COLO829 (cell line): ENCODE measurements at places on chromosomes 16 and 17.

GRCh38 chr17:59178266-59178985 lies 22.9 kb downstream of the PRR11 start:
- DNase-seq: no peak

- no peak for DNase-seq
Observed at GRCh38 chr16:11479916-11480315, 106.8 kb downstream of the LITAF start.

DNA sequence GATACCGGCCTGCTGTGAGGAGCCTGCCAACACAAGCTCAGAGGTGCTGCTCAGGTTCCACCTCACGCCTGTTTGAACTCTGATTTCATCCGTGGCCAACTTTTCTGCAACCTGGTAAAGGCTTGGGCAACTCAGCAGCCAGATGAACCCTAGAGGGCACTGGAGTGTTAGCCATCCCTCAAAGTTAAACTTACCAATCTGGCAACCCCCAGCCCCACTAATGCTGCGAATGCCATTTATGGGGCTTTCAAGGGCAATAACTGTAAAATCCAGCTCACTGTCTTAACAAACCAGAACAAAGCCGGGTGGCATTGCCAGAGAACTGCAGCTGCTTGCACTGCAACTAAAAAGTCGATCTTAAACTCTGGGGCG lies 105.5 kb downstream of the AXIN2 start:
- DNase-seq: no peak

GRCh38 chr17:38730526-38731379 lies 612 bp downstream of the CISD3 start:
- DNase-seq: peak; percentile 53

- DNase-seq: no peak
Observed at GRCh38 chr17:14553847-14554246, 253.0 kb downstream of the HS3ST3B1 start.

GRCh38 chr16:89099905-89100304 lies 6.3 kb downstream of the ACSF3 start:
- DNase-seq: no peak

DNA sequence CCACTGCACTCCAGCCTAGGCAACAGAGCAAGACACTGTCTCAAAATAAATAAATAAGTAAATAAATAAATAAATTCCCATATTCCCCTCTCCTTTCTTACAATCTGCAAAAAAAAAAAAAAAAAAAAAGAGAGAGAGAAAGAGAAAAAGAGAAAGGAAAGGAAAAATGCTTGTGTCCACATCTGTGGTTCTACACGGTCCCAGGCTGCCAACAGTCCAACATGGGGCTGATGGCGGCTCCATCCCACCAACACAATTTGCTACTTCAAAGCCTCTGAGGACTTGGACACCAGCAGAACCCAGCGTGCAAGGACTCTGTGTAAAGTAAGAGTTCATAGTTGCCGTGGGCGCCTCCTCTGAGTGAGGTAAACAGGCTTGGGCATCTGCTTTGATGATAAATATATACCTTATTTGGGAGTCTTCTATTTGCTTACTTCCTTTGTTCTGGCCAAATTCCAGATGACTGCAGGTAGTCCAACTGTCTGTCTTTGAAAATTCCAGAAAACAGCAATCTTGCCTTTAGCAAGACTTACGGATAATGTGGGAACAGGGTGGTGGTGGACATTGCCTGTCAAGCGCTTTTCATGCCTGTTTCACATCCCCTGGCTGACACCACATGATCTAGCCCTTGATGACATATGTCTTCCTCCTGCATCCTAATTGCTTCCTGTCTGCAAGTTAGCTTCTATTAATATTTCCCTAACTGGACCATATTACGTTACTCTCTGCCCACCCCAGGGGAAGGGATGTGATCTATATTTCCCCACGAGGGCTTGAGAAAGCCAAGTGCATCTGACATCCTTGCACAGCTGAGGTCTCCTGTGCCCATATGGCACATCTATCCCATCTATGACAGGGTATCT lies 10.1 kb downstream of the LITAF start:
- no peak for DNase-seq

DNA sequence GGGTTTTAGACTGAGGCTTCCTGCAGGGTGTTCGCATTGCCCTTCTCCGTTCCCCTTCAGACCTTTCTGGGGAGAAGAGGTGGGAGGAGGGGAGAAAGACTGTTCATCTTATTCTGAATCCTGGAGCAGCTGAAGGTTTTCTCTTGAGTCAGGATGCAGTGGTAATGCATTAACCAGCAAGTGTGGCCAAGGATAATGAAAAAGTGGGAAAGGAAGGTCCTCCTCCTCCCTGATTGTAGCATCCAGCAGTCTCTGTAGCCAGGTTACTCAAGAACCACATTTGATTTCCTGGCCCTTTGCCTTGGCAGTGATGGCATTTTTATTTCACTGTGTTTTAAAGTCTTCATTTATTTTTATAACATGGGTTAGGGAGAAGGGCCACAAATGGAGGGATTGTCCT lies 59.1 kb downstream of the CYLD start:
- no peak for DNase-seq

DNA sequence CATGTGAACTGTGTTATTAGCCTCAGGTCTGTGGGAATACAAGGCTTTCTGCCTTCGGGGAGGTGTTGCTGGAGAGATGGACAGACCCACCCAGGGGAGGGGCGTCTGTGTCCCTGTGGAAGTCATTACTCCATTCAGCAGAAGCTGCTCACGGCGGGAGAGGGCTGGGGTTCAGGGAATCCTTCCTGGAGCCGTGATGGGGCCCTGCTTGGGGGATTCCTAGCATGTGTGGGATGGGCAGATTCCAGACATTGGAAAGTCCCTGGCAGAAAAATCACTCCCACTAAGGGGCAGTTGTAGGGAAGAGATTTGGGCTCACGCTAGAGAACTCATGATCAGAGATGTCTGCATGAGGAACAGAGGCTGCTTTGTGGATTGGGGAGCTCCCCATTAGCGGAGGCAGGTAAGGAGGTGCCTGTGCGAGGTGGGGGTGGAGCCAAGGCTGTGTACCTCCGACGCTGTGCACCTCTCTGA lies 56.3 kb upstream of the IL34 start:
- DNase-seq: no peak

GRCh38 chr17:64277831-64278562 lies 14.9 kb upstream of the TEX2 start:
- DNase-seq: no peak

DNA sequence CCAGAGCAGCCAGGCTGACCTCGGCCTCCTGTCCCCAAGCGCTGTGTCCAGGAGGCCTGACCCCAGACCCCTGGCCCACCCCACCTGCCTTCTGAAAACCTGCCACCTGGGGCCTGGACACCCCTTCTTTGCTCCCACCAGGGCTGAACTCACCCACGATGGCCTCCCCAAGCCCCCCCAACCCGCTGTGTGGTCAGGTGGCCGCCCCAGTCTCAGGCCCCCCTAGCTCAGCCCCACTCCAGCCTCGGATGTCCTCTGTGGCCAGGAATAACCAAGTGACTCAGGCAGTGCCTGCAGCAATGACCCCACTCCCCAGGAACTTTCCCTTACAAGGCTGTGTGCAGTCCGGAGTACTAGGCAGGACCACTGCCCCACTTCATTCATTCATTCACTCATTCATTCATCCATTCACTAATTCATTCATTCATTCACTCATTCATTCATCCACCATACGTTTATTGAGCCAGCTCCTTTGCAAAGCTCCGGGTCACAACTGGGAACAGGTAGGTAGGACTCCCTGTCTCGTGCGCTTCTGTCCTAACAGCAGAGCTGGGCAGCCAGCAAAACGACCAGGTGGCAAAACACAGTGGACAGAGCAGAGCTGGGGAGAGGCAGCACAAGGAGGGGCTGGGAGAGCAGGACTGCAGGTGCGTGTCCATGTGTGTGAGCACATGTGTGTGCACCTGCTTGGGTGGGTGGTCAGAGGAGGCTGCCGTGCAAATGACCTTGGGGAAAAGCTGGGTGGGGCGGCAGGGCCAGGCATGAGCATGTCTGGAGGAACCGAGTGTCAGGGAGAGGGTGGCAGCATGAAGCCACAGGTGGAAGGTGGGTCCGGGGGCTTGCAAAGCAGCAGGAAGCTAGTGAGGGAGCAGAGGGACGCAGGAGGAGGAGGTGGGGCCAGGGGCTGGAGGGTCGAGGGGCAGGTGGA lies 75.8 kb upstream of the CBX4 start:
- DNase-seq: no peak

- peak; percentile 6 for DNase-seq
Observed at GRCh38 chr16:50697881-50698767, 4.7 kb downstream of the NOD2 start.

DNA sequence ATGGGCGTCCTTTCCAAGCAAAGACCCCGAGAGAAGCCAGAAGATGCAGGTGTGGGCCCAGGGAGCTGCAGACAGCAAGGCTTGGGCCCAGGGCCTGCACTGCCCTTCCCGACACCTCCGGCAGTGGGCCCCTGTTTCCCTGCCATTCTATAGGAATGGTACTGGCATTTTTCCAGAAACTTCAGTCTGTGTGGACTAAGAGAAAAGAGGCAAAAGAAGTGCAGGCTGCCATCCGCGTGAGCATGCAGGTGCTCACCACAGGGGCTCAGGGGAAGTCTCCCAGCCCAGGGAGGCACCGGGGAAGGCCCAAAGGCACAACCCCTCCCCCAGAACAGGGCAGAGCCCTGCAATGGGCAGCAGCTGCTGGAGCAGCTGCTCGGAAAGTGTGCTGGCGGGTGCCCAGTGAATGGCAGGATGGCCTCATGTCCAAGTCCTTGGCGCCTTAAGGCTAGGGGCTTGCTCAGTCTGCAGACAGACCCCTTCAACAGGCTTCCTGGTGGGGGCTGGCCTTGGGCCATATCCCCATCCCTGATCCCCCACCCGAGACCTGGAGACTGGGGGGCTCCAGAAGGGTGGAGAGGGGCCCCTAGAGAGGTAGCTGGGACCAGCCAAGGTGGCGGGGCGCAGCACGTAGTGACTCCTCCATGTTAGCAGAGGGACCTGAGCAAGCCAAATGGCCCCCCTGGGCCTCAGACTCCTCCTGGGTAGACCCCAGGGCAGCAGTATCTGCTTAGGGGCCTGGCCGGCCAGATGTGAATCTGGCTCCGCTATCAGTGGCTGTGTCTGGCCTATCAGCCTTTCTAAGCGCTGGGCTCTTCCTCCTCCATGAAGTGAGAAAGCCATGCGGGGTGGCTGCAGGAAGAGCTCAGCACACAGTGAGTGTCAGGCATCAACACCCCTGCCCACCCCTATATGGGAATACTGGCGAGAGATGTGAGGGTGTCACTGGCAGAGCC lies 6.7 kb upstream of the TPPP3 start:
- DNase-seq: no peak

- peak; percentile 77 for DNase-seq
Observed at GRCh38 chr16:70706948-70707465, 21.2 kb upstream of the MTSS2 start.

DNA sequence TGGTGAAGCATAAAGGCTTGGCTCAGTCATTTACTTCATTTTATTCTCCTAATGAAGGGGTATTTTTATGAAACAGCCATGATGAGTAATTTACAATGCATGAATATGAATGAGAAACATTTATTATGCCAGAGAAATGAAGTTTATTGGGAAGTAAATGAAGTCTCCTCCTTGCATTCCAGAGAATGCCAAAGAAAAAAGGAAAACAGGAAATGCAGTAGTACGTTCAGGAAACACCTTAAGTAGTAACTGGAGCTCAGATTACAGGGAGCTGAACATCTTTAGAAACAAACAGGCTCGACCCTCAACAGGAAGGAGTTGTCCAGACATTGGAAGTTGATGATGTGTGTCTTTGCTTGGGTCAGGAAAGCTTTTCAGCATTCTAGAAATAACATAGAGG lies 4.6 kb downstream of the KRT34 start:
- no peak for DNase-seq

DNA sequence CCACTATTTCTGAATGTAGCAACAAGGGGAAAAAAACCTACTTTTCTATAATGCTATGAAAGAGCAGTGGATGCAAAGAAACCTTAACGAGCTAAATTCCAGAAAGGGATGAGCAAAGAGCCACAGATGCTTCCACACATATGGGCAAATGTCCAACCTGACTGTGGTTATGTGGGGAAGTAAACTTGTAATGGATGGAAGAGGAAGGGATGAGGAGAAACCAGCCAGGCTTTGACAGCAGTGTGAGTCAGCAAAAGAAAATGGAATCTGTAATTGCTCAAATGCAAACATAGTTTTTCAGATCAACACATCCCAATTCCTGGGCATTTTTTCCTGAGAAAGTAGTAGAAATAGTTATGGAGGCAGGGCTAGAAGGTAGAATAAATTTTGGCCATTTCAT lies 204.8 kb upstream of the CPHXL start:
- DNase-seq: no peak

GRCh38 chr17:38637951-38638350 lies 32.2 kb upstream of the SRCIN1 start:
- no peak for DNase-seq

GRCh38 chr16:84237994-84238750 lies 1.6 kb downstream of the KCNG4 start:
- no peak for DNase-seq

DNA sequence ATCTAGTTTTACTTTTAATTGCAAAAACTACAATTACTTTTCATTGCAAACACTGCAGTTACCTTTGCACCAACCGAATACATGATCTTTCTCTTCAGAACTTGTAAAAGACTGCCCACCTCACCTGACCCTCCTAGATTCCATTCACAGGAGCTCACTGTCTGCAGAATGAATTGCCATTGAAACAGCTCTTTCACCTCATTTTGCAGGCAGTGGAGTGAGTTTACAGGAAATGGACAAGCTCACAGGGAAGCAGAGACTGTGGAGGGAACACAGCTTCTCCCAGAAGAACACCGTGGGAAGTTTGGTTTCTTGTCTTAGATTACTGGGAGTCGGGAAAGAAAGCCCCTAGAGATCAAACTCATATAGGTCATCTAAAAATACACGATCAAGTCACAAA lies 439.7 kb upstream of the RBFOX1 start:
- no peak for DNase-seq

- no peak for DNase-seq
Observed at GRCh38 chr17:74146196-74146595, 57.3 kb upstream of the RPL38 start.

DNA sequence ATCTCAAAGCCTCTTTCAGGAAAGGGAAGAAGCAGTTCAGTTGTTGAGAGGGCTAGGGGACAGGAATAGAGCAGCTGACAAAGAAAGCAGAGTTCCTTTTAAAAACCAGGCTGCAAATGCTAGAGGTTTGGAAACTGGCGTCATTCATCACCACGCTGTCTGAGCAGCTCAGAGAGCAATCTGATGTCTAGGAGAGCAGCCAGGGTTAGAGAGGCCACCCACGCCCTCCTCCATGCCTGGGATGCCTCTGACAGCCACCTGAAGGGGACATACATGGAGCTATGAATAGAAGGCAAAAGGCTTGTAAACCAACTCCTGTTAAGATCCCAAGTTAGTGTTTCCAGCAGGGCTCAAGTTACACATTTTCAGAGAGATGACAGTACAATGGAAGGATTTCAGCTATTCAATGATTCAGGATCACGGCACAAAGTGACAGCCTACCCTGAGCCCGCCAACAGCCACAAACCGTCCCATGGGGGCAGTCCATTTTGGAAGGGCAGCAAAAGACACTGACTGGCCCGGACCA lies 12.4 kb downstream of the RAB5C start:
- DNase-seq: no peak

GRCh38 chr17:53628011-53628410 lies 194.7 kb upstream of the KIF2B start:
- DNase-seq: peak; percentile 12
